ENCODE measurements at places on chromosomes 2 and 18. TPM values are rescaled to one million over a fixed set of nuclear protein-coding genes. Genes with fewer than 3 reads are reported as not detected.

- DNase-seq = peak; percentile 91
Measured at GRCh38 chr18:59056706-59057492, 82.8 kb upstream of the SEC11C start.

Gene KCMF1
- total RNA-seq = 40.5 TPM

DNA sequence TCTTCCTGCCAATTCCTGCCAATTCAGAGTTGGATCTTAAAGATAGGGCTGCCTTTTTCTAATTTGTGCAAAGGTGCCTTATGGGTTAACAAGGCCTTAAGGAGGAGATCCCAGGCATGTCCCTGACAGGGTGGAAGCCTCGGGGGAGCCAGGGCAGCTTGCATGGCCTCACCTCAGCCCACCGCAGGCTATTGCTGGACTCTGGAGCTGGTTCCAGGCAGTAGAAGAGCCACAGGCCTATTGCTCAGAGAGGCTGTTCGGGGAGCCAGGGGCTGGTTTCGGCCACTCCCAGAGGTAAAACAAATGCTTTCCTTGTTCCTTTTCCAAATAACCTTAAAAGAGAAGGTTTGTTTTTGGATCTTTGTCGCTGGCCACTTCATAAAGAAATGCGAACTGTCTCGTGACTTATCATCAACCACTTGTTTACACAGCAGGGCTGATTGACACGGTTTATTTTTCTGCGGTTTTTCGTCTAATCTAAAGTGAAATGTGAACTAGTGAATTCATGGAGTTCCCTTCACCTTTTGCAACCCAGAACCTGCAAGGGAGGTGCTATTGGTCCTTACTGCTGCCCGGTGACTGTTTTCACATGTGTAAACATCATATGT, 108.6 kb downstream of the APOB start:
- DNase-seq = no peak

Gene CTAGE1
- not detected for total RNA-seq

- peak; percentile 8 for DNase-seq
Measured at GRCh38 chr2:112488201-112488600, 6.2 kb downstream of the TTL start.

Measured in lung microvascular endothelial cell (primary cell).